ENCODE measurements at places on chromosomes 5 and 9. TPM values are rescaled to one million over a fixed set of nuclear protein-coding genes. Genes with fewer than 3 reads are reported as not detected.

Gene OMD
- not detected for total RNA-seq

Gene PTPRD
- 0.15 TPM for total RNA-seq

Gene PRUNE2
- total RNA-seq, result not detected

Gene CXXC5
- 20.3 TPM for total RNA-seq

Gene DNLZ
- 37.3 TPM for total RNA-seq
